Lung microvascular endothelial cell (primary cell): ENCODE measurements at places on chromosomes 7 and 10. TPM values are rescaled to one million over a fixed set of nuclear protein-coding genes. Genes with fewer than 3 reads are reported as not detected.

GRCh38 chr7:70624500-70625103 is 507.3 kb upstream of the GALNT17 start:
- no peak for DNase-seq

CYP2C9 gene
- total RNA-seq = not detected in 2 replicates

- no peak for DNase-seq
Observed at GRCh38 chr10:86163522-86164173, 202.9 kb downstream of the GRID1 start.

DNA sequence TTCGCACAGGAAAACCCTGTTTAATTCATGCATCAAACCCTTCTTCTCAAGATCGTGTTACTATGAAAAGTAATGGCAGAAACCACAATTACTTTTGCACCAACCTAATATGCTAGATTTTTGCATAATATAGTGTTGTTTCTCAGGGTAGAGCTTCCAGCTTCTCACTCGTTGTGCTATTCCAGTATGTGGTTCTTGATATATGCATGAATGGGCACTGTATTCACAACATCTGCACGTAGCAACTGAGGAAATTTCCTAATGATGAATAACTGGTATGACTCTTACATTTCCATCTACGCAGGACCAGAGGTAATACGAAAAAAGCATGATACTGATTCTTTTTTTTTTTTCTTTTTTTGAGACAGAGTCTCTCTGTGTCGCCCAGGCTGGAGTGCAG is 326.6 kb upstream of the GALNT17 start:
- DNase-seq = no peak

SFTPA2 gene
- not detected in 2 replicates for total RNA-seq

DNA sequence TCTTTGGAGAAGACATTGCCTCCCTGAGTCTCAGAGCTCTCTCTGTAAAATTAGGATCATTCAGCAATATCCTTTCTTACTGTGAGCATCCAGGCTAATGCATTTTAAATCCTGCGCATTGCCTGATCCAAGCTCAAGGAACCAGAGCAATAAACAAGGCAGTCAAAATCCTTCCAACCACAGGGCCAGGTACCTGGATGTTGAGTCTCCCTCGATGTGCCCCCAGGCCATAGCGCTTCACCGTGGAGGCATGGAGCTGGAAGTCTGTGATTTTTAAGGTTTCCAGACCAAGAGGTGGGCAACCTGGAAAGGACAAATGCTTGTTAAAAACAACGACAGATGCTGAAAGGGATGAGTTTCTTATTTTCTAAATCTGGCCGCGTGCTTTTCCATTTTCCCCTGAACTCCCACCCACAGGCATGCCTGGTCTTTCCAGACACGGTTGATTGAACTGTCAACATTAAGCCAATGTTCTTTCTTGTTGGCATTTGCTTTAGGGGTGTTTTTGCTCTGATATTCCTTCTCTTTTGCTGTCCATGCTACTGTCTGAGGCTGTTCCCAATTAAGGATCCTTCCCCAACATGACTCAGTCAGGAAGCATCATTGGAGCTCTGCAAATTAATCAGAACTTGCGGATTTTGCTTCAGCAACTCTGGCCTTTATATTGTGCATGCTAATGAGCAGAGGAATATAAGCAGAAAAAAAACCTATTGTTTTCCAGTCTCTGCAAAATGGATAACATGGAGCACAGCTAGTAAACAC is 29.0 kb downstream of the CPXM2 start:
- DNase-seq = no peak

GRCh38 chr7:32059289-32060011 is 10.8 kb downstream of the PDE1C start:
- no peak for DNase-seq

GRCh38 chr10:11509036-11509435 is 102.4 kb downstream of the USP6NL start:
- no peak for DNase-seq

TMEM248 gene
- 42.9 and 67.1 TPM in 2 replicates for total RNA-seq

- DNase-seq = peak; percentile 14
Observed at GRCh38 chr10:113866551-113867394, 12.3 kb downstream of the NHLRC2 start.

FFAR4 gene
- total RNA-seq = not detected in 2 replicates

- no peak for DNase-seq
Observed at GRCh38 chr7:39154815-39155214, 177.1 kb downstream of the POU6F2 start.

TET1 gene
- total RNA-seq = 0.22 and 0.60 TPM in 2 replicates

CALML5 gene
- total RNA-seq = not detected in 2 replicates

- DNase-seq = peak; percentile 56
Observed at GRCh38 chr7:136009488-136010079, 32.4 kb upstream of the MTPN start.

ACSL5 gene
- total RNA-seq = 29.2 and 56.2 TPM in 2 replicates

DNA sequence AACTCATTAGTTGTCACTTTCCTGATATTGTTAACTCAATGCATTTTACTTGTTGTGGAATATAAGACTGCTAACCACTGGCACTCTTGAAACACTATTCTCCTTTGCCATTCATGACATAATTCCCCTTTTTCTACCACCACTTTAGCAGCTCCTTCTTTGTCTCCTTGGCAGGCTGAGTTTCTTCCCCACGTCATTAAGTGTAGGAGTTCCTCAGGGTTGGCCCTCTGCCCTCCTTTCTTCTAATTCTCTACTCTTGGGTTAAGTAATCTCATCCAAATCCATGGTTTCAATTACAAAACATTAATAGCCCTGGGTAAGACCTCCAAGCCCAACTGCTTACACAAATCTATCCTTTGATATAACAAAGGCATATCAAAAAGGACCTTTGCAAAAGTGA is 175.1 kb downstream of the HGF start:
- no peak for DNase-seq

- DNase-seq = no peak
Observed at GRCh38 chr10:80133206-80133605, 676 bp downstream of the PLAC9 start.

GRCh38 chr7:88523645-88524044 is 217.0 kb upstream of the STEAP4 start:
- DNase-seq = no peak

CRHR2 gene
- total RNA-seq = not detected in 2 replicates

DNA sequence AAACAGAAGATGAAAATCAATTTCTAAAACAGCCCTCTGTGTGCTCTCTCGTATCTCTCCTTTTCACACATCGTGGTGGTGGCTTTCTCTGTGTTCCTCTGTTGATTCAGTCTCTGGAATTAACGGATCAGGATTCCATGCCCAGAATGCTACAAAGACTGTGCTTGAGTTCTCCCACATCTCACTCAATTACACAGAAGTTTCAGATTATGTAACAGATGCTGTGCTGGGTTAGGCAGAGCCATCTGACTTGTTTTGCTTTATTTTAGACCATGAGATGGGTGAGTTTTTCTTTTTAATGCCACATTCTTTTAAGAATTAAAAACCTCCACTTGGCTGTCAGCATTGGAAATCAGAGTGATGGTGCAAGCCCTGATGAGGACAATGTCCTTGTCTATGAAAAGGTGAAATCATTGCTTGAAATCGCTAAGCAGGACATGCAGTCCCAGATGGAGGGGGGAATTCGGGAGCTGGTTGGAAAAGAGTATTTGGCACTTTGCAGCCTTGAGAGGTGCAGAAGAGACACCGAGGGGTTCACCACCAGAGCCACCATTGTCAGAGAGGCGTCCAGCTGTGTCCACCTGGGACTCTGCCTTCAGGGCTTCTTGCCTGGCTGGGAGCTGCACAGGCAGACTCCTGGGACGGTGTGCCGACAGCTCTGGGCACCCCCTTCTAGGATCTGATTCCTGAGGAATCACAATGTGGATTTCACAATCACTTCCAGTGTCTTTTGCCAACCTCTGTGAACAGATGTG is 80.4 kb downstream of the EGFR start:
- DNase-seq = no peak

ENTPD1 gene
- 2.6 and 10.2 TPM in 2 replicates for total RNA-seq

DNA sequence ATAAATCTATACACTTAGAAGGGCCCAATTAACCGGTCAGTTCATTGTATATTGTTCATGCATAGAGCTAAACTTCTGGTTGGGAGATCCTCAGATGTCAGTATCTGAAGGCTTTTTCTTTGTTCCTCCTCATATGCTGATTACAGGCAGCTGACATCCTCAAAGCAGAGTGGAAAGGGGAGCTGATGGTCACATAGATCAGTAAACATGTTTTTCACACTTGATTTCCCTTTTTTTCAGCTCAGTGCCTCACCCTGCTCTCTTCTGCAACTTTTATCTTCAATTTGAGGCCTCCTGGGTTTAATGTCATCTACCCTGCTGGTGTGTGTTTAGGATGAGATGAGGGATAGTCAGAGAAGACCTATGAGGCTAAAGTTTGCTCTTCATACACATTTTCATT is 297.9 kb upstream of the FZD1 start:
- DNase-seq = no peak

GRCh38 chr7:40199076-40199802 is 64.4 kb downstream of the SUGCT start:
- DNase-seq = peak; percentile 57

DNA sequence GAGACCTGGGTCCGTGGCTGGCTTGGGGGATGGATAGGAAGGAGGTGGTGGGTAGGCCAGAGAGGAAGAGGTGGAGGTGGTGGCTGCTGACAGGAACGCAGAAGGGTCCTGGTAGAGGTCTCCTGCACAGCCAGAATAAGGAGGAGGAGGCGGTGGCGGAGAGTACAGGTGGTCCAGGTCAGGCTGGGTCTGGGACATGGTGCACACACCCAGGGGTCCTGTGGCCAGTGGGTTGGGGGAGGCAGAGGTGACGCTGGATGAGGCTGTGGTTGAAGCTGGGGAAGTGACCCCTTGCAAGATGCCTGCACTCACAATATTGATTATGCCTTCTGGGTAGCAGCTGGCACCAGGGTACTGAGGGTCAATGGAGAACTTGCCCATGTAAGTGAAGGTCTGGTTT is 2.2 kb downstream of the EGR2 start:
- DNase-seq = no peak

- DNase-seq = no peak
Observed at GRCh38 chr10:108303149-108303548, 1138.6 kb upstream of the SORCS1 start.

DNA sequence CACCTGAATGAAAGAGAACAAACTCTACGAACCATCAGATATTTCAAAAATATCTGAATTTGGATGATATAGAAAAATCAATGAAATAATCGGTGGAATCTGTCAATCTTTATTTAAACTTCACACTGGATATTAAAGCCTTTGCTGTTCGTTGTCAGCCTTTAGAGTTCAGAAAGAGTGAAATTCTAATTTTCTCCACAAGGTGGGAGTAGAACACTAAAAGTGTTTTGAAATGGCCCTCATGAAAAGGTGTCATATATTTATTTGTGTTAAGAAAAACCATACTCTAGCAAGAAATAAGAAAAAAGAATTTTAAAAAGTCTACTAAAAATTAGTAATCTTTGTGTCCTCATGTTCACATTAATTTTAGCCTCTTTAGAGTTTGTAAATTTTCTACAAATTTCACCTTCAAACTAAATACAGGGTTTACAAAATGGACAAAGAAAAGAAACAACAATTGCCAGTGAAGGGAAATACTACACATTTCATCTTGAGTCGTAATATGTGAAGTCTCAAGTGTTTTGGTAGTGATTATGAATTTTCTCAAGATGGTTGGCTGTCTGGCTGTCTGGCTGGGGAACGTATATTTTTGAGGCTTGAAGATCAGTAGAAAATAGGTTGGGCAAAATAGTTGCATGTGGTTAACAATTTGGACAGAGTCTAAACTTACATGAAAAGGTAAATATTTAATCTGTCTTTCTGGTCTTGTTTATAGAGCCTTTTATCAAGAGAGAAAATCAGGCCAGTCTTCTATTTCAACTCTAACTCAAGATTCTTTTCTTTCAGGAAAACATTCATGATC is 43.7 kb downstream of the DNAJB9 start:
- peak; percentile 60 for DNase-seq

GRCh38 chr10:48491392-48492139 is 113.3 kb downstream of the ARHGAP22 start:
- DNase-seq = no peak

SLC26A5 gene
- 0.22 and 1.4 TPM in 2 replicates for total RNA-seq

AKR1C4 gene
- not detected in 2 replicates for total RNA-seq

TMEM236 gene
- total RNA-seq = 0.65 and 0.79 TPM in 2 replicates

AEBP1 gene
- total RNA-seq = 9.2 and 19.8 TPM in 2 replicates

WASL gene
- 8.5 and 10.1 TPM in 2 replicates for total RNA-seq

DNA sequence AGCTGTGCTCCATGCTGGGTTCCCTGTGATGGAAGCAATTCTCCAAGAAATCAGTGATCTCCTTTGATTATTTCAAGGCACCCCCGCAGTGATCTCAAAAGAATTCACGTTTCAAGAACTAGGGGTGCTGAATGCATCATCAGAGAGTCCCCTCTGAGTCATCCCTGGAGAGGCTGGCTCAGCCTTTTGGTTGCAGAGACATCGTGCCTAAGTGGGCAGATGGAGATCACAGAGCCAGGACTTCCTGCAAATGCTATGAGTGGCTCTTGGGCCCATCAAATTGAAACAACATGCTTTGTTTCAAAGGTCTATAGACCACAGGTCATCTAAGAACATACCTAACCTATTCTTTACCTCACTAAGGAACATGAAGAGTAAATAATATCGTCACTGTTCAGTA is 41.5 kb upstream of the PLEKHA1 start:
- no peak for DNase-seq

NPTX2 gene
- total RNA-seq = 0.60 and 4.6 TPM in 2 replicates

- no peak for DNase-seq
Observed at GRCh38 chr10:100566561-100566960, 30.8 kb downstream of the HIF1AN start.

- DNase-seq = no peak
Observed at GRCh38 chr7:17239683-17240521, 58.5 kb upstream of the AHR start.

DNA sequence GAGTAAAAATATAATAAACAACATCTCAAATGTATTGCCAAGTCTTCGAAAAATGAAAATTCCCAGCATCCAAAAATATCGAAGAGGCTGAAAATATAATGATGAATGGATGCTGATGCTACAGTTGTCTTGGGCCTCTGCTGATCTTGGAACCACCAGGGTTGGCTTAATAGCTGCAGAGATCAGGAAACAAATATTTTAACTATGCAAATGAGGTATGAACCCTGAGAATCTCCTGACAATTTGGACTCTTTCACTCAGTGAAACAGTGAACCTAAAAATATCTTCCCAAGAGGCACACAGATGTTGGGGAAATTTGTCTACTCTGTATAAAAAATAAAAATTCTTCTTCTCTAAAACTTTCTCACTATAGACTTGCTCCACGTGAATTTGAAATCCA is 97.7 kb upstream of the EGFR start:
- DNase-seq = no peak

MSMB gene
- not detected in 2 replicates for total RNA-seq

GRCh38 chr10:27448921-27449320 is 55.2 kb upstream of the RAB18 start:
- no peak for DNase-seq

MLXIPL gene
- not detected in 2 replicates for total RNA-seq

DNA sequence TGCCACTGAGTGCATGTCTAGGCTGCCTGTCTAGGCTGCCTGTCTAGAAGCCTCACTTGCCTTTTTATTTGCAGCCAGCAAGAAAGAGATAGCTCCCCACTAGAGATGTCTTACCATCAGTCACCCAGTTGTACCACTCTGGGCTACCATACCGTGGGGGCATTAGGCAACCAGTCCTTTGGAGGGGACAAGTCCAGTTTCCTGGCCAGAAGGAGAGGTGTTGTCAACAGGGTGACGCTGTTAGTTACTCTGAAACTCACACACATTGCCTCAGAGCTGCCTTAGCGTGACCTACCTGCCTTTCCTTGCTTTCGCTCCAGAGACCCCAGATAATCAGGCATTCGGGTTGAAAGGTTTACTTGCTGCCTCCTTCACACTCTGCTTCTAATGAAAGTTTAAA is 155.4 kb downstream of the CELF2 start:
- no peak for DNase-seq

GRCh38 chr7:44547536-44548231 is 6.6 kb upstream of the NPC1L1 start:
- peak; percentile 21 for DNase-seq
